Cardiac muscle cell (in vitro differentiated cells and primary cell): ENCODE measurements at places on chromosomes 11 and 22. TPM values are rescaled to one million over a fixed set of nuclear protein-coding genes. Genes with fewer than 3 reads are reported as not detected.

The TAF10 gene
- total RNA-seq: 72.6 and 113 TPM in 2 replicates

The XKR3 gene
- not detected in 2 replicates for total RNA-seq

The SCN3B gene
- total RNA-seq: 0.12 and 0.46 TPM in 2 replicates

The HEPHL1 gene
- not detected in 2 replicates for total RNA-seq

The FGF19 gene
- total RNA-seq: not detected in 2 replicates

The RIBC2 gene
- total RNA-seq: 0.60 and 0.67 TPM in 2 replicates

The OR51E1 gene
- not detected in 2 replicates for total RNA-seq

The NUP98 gene
- total RNA-seq: 110 and 142 TPM in 2 replicates

The ANO5 gene
- 6.2 and 10.9 TPM in 2 replicates for total RNA-seq

The MGAT3 gene
- total RNA-seq: 31.4 and 38.0 TPM in 2 replicates

The ELMOD1 gene
- 0.09 and 1.2 TPM in 2 replicates for total RNA-seq

- no peak for DNase-seq
Measured at GRCh38 chr11:282171-282570, 4.0 kb downstream of the NLRP6 start.

DNA sequence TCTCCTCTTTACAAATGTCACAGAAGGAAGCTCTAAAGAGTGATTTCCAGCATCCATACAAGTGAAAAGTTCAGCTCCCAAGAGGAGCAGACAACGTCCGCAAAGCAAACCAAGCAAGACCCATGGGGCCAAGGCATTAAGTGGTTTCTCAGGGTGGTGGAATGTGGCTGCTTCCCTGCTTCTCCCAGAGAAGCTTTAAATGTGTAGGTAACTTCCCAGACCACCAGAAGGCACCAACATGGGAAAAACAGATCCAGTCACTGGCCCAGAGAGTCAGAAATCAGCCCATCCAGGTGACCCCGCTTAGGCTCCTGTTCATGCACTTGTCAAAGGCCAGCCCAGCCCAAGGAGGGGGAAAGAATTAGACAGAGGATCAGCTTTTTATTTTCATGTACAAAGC is 13.3 kb upstream of the PHF21A start:
- DNase-seq: no peak

GRCh38 chr11:122652495-122652894 is 3.0 kb upstream of the UBASH3B start:
- DNase-seq: no peak

- DNase-seq: no peak
Measured at GRCh38 chr22:50262973-50263617, 1.6 kb upstream of the MAPK12 start.

DNA sequence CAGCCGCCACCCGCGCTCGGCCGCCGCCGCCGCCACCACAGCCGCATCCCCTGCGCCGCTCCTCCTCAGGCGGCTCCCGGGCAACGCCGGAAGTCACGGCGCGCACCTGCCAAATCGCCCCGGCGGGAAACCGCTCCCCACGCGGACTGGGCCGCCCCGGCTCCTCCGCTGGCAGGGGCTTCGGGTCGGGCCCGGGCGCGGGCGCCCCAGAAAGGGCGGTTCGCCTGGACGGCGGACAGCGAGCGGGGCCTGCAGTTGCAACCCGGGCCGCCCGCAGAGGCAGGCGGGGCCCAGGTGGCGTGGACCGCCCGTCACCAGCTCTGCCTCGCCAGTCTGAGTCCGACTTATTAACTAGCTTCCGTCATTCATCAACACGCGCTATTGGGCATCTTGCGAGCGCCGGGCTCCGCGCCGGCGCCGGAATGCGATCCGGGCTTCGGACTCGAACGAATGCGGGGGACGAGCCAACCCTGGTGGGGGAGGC is at the start of gene HIRA:
Gene HIRA, minus strand, starts transcription at position 85 of the 484 bp plus-strand sequence. CDS start 257 bp downstream, outside the sequence.
- peak; percentile 84 for DNase-seq

- no peak for DNase-seq
Measured at GRCh38 chr11:111444040-111444439, 65.0 kb upstream of the POU2AF1 start.

DNA sequence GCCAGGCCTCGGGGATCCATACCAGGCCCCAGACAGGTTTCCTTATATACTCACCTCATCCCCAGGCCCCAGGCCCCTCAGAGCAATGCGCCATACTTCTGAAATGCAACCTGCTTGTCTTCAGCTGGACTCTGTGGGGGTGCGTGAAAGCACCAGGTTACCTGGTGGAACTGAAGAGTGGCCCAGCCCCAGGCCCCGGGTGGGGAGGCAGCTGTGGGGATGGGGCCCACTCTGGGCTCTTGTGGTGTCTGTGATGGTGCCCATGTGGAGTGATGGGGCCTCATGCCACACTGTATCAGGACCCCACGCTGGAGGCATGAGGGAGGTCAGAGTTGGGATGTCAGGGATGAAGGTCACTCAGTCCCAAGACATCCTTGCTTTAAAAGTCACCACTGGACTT is 999.0 kb downstream of the BRD1 start:
- no peak for DNase-seq

DNA sequence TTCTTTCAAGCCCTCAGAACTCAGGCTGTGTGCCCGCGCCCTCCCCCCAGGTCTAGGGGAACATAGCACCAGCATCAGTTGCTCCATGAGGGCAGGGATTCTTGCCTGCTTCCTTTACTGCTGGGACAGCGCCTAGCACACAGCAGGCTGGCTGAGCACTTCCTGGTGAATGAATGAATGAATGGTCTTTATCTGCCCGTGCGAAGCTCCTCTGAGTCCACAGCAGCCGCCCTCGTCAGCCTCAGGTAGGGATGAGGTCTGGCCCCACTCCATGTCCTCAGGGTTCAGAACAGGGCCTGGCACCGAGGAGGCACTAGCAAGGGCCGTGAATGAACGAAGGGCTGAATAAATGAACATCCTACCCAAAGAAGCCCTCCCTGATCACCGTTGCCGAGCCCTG is 27.3 kb downstream of the ARRB1 start:
- no peak for DNase-seq

- no peak for DNase-seq
Measured at GRCh38 chr22:36835903-36836302, 19.1 kb upstream of the PVALB start.

GRCh38 chr11:61305417-61305816 is 10.3 kb upstream of the VWCE start:
- no peak for DNase-seq

DNA sequence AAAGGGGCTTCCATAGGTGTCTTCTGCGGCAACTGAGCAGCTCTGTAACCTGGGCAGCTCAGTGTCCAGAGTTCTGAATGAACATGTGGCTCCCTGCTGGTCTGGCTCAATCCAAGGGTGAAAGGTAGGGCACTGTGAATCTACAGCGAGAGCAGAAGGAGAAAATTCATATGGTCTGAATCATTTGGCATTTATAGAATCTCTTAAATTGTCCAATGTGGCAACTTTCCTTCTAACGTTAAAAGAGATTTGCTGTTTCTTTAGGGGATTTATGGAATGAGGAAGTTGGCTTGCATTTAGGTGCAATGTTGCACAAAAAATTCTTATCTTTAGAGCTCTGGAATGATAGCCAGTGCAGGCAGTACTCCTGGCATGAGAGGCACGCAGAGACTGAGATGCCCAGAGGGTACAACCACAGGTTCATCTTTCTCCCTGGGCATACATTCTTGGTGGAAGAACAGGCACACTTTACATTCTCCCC is 17.0 kb downstream of the ATXN10 start:
- no peak for DNase-seq

- DNase-seq: peak; percentile 96
Measured at GRCh38 chr11:10304495-10305261, at the start of gene ADM. Gene ADM, plus strand, starts transcription at chr11:10305073. Its CDS starts 628 bp downstream, at chr11:10305701.

DNA sequence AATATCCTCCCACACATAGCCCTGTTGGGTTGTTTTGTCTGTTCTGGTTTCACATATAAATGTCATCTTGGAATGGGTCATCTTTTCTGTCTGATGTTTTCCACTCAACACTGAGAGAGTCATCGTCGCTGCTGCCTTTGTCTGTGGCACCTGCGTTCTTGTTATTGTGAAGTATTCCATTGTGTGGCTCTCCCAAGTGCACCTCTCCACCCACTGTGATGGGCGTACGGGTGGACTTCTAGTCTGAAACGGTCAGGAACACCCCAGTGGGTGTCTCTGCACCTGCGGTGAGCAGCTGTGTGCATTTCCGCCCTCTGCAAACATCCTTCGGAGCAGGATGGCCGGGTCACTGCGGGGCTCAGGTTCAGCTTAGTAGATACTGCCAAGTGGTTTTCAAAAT is 34.5 kb upstream of the RTL6 start:
- no peak for DNase-seq

GRCh38 chr11:693887-694562 is 997 bp downstream of the DEAF1 start:
- DNase-seq: no peak

DNA sequence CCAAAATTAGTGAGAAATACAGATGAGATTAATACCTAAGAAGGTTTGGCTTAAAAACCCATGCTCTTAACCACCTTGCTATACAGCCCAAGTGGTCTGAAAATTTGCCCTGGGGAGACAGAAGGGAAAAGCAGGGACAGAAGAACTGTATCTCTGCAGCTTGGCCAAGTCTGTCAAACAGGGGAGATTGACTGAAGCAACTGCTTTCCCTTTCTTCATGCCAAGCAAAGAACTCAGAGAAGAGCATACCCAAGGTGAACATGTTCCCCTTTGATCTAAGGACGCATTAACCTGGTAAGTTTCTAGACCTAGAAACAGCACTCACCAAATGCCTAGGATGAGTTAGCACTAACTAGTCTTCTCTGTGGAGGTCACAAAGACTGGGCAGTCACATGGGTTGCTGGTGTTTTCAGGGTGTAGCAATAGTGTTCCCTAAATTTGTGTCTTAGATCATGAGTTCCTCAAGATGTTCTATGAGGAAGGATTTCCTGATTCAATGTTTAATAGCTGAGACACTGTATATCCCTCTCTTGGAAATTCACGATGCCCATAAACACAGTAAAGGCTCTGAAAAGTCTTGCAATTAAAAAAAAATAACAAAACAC is 75.6 kb upstream of the GRAMD1B start:
- DNase-seq: no peak

DNA sequence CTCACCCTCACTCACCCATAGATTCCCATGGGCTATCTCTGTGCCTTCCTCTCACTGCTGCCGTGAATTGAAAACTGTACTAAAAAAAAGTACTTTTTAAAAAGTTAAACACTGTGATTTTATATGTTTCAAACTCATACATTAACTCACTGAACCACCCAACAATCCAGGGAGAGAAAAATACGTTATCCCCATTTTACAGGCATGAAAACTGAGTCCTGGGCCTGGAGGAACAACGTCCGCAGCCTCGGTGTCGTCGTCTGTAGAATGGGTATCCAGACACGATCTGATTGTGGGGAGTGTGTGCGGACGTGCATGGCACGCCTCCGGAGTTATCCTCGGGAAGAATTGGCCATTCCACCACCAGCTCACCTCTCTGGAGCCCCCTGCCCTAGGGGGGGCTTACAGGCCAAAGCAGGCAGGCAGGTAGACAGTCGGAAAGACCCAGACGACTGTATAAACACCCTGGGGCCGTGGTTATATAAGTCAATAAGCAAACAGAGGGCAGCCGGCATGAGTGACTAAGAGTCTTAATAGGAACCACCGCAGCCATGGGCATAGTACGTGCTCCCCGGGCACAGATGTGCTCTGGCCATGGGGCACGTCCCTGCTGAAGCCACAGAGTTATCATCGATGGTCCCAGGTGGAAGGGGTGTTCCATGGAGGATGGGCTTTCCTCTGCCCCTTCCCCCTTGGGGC is 7.1 kb upstream of the PDGFB start:
- DNase-seq: no peak

DNA sequence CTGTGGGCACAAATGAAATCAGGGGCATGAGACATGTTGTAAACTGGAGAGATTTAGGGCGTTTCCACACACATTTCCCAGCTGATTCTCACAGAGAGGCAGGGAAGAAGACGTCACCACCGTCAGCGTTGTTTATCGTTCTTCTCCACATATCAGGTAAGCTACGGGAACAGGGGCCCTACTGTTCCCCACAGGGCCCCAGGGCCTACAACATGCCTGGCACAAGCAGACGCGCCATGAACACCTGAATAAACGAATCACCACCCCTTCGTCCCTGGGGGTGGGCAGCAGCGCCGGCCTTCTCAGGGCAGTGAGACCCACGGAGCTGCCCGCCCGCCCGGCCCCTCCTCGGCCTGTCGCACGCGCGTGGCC is 342 bp downstream of the EFCAB6 start:
- DNase-seq: peak; percentile 47

DNA sequence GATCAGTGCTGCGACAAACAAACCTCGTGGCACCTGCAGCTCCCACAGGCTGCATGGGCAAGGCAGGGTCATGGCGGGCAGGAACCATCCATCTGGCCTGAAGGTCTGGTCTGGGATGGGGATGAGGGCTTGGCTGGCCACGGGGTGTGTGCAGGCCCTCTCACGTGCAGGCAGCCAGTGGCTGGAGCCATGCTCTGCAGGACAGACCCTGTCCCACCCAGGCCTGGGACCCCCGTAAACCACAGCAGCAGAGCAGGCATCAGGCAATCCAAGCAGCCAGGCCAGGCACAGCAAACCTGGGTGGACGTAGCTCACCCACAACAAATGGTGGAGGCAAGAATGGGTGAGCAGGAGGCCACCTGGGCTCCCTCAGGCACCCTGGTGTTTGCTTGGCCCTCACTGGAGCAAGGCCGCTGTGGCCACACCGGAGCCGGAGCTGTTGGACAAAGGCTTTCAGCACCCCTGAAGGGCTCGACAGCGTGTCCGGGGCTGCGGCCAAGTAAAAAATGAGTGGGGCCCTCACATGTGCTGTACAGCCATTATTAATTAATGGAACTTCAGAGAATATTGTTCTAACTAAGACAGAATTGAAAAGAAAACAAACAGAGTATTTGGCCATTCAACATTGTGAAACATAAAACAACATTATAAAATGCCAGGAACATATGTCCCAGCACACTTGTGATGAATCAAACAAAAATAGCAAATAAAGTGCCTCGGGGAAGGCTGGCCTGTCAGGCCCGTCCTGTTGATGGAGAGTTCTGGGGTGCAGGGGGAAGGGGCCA is 24.0 kb upstream of the GNB1L start:
- DNase-seq: no peak

DNA sequence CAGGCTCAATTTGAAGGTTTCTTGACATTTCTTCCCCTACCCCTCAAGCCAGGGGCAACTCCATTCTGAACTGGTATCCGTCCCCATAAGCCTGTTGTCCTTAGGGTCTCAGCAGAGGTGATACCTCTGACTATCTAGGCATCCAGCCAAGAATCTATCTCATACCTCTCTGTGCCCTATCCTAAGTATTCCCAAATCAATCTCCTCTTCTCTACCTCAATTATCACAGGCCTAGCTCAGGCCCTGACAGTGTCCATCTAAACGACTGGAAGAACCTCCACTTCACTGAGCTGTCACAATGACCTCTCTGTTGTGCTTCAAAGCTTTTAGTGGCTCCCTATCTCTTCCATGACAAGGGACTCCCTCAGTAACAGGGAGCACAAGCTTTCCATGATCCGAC is 26.9 kb downstream of the HIRA start:
- no peak for DNase-seq

GRCh38 chr22:45930324-45930723 is 46.6 kb downstream of the WNT7B start:
- DNase-seq: no peak

- no peak for DNase-seq
Measured at GRCh38 chr11:70756756-70757155, 358.4 kb downstream of the CTTN start.
